ENCODE measurements at places on chromosomes 1 and 21.

DNA sequence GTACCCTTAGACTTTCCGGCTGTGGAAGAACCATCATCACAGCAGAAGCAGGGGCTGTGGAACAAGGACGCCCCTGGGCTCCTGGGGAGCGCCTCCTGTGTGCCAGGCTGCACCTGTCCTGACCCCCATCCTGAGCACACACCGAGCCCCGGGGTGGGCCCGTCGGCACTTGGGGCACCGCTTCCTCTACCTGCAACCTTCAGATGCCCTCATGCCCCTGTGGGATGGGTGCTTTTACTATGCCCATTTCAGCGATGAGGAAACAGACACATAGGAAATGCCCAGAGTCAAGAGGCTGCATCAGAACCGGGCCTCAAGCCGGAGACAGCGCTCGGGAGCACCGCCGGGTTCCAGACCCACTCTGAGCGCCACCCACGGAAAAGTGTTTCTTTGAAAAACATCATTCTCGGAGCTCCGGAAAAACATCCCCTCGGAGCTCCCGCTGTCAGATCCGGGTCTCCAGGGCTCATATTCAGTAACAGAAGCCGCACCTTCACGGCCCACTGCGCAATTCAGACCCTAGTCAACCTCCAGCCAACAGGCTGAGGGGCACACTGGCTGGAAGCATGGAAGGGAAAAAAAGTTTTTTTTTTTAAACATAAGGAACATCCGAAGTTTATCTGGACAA, 8.0 kb downstream of the TPRG1L start:
- no peak for DNase-seq

GRCh38 chr21:38352536-38353219, 95.9 kb downstream of the KCNJ15 start:
- peak; percentile 82 for DNase-seq

GRCh38 chr21:41350436-41351155, 11.2 kb upstream of the MX2 start:
- no peak for DNase-seq

DNA sequence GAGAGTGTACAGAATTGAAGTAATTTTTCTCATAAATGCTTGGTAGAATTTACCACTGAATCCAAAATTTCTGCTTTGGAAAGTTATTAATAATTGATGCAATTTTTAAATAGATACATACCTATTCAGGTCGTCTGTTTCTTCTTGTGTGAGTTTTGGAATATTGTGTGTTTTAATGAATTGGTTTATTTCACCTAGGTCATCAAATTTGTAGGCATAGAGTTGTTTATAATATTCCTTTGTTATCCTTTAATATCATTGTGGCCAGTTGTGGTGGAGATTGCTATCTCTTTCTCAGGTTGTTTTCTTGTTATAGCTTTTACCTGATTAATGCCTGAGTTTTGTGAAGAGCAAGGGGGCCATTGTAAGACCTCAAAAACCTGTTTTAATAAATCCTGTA, 93.5 kb downstream of the SYT14 start:
- no peak for DNase-seq

- DNase-seq = no peak
Observed at GRCh38 chr1:187922255-187922654, 1093.5 kb downstream of the PLA2G4A start.

DNA sequence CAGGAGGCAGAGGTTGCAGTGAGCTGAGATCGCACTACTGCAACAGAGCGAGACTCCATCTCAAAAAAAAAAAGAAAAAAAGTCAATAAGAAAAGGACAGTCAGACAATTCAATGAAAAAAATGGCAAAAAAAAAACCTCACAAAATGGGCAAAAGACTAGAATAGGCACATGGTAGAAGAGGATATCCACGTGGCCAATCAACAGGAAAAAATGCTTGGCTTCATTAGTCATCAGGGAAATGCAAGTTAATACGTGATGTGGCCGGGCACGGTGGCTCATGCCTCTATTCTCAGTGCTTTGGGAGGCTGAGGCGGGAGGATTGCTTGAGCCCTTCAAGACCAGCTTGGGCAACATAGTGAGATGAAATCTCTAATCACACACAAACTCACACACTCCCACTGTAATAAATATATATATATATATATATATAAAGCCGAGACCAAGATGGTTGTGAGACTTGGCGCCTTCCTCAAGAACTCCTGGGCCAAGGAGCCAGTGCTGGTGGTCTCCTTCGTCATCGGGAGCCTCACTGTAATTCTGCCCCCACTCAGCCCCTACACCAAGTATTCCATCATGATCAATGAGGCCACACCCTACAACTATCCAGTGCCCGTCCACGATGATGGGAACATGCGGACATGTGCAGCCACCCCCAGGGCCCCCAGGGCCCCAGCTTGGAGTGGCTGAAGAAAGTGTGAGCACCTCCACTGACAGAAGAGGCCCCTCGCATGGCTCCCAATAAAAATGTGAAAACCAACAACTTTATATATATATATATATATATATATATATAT, 22.9 kb upstream of the LEFTY2 start:
- no peak for DNase-seq

DNA sequence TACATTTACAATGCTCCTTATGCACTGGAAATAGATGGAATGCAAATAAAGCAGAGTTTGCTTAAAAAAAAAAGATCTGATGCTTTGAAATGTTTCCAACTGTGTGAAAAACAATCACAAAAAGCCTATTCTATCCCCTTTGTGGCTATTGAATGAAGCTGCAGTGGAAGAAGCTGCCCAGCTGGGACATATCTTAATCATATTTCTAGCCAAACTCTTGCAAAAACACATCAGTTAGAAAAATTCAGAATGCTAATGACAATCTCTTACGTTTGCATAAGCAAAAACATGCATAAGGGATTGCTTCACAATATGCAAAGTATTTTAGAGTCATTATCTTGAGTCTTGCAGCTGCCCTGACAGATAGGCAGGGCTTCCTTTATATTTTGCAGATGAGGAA, 526.4 kb upstream of the USP24 start:
- peak; percentile 70 for DNase-seq

- peak; percentile 71 for DNase-seq
Observed at GRCh38 chr1:189654906-189655305, 822.8 kb downstream of the BRINP3 start.

- no peak for DNase-seq
Observed at GRCh38 chr1:107599220-107599619, 365.8 kb downstream of the VAV3 start.

GRCh38 chr21:46498335-46499050, 39.8 kb downstream of the DIP2A start:
- peak; percentile 12 for DNase-seq

GRCh38 chr1:240567066-240567465, 44.9 kb downstream of the GREM2 start:
- no peak for DNase-seq

GRCh38 chr1:179156708-179157107, 72.8 kb downstream of the ABL2 start:
- no peak for DNase-seq

DNA sequence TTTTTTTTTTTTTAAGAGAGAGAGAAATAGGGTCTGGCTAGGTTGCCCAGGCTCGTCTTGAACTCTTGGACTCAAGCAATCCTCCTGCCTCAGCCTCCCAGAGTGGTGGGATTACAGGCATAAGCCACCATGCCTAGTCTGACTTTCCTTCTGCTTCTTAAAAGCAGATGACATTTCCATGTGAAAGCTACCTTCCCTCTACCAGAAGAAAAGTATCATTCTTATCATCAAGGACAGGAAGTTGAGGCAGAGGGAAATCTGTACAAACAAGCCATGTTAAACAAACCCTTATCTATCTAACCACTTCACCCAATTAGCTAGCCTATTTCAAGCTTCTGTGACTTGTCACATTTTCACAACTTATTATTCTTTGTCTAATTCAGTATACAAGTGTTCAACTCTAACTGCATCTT, 54.8 kb downstream of the SAMSN1 start:
- no peak for DNase-seq

DNA sequence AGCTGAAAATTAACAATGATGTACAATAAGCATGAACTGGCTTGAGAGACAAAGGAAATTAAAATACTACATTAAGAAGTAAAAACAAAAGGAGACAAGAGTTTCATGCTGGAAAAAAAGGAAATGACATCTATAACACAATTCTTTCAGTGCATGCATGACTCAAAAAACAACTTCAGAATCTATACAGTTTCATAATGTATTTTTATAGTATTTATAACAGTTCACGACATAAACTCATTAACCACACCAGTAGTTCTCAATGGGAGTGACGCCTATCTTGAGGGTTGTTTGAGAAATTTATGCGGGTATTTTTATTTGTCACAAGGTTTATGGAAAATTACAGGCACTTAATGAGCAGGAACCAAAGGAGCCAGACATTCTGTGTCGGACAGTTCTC, 168.5 kb downstream of the SMYD3 start:
- DNase-seq = no peak

DNA sequence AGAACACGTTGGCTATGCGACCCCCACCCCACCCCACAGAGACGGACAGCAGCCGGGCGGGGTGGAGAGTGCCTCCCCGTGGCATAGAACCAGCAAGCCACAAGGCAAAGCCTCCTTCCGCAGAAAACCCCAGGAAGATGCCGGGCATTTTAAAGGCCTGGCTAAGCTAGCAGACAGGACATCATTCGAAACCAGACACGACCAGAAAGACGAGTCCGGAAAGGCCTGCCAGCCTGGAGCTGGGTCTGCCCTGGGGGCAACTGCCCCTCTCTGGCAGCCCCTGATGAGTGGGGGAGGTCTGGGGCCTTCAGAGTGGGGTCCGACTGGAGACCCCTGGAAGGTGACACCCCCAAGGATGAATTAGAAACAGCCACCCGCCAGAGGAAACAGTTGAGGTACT, 8.5 kb downstream of the FTCD start:
- DNase-seq = no peak

DNA sequence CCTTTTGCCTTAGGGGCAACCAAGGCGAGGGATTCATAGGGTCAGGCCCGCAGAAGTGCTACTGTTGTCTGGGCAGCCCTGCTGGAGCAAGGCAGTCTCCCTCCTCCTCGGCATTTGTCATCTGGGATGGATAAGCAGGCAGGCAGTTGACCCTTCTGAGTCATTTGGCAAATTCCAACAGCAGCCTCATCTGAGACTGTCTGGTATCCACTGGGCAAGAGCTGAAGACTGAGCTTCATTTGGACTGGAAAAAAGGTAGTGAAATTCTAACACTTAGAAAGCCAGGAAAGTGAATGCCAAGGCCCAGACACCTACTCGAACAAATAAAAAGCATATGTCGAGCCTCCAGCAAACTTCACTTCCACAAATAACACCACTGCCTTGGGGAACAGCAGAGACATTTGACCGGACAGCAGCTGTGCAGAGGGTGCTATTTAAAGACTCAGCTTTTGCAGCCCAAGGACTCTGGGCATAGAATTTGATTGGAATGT, 4.0 kb upstream of the ZBTB40 start:
- DNase-seq = peak; percentile 74

Data from choroid plexus epithelial cell (primary cell).